ENCODE measurements at places on chromosomes 2 and 18.
A peak's percentile ranks its signal among the peaks of the same experiment; 100 is the strongest.

DNA sequence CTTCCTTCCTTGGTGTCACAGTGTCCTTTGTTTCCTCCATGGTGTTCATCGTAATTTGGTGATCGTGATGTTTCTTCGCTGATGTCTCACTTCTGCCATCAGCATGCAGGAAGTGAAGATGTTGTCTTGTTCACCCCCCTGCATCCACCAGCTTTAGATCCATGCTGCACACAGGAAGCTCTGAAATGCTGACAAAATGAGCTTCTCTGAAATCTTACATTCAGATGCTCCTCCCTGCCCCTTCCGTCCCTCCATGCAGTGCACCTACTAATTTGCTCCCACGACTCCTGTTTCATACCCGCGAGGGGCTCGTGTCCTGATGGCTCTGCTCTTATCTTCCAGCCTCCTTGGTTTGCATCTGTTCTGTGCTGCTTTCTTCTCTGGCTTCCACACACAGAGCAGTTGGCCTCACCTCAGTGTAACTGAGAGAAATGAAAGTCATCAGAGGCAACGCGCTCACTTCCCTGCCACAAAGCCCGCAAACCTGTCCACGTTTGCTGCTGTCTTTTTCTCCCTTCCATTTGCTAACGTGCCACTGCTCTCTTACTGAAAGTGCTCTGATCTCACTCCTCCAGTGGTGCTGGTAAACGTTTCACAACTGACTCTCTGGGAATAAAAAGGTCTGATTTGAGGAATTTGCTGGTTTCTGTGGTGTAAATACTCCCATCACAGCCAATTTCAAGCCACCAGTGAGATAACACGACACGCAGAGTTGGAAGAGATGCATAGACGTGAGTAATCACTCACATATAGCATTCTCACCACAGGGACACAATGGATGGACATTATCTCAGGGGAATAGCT lies 41.0 kb upstream of the MGAT4A start:
- no peak for DNase-seq

DNA sequence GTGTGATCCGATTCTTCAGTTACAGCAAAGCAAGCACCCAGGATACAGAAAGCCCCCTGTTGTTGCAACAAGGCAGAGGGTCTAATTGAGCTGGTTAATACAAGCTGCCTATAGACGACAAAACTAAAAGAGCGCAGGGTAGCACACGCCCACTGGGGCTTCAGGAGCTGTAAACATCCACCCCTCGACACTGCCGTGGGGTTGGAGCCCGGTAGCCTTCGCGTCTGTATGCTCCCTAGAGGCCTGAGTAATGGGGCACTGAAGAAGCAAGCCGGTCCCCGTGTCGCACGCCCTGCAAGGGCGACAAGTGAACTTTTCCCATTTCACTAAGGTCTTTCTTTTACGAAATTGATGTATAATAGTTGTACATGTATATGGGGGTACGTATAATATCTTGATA lies 24.7 kb upstream of the CHRNA1 start:
- no peak for DNase-seq

DNA sequence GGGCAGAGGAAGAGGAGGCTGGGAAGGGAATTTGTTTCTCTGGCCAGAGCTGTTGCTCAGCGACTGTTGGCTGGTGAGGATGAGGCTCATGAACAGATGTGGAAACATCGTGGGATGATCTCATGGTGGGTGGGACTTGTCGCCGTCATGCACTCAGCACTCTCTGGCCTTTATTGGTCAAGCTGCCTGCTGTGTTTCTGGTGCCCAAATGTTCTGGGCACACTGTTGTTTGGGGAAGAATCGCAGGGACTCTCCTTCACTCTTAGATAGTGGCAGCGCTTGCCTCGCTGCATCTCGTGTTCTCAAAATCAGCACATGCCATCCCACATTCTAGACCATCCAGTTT lies 145.6 kb downstream of the AGAP1 start:
- peak; percentile 92 for DNase-seq

GRCh38 chr2:162490052-162490717 lies 146.3 kb downstream of the GCA start:
- DNase-seq, result peak; percentile 75

DNA sequence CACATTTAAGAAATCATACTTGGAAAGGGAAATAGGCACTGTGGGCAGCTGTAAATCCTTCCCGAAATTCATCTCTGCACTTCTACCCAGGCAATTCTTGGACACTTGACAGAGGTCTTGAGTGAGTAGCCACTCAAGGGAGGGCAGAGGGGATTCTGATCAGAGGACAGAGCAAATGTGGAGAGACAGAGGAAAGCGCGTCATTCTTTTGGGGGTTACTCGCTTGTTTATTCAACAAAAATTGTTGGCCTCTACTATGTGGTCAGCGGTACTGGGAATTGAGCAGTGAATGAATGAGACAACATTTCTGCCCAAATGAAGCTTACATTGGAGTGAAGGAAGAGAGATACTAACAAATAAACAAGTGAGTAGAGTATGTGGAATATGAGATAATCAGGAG lies 41.4 kb upstream of the YES1 start:
- DNase-seq, result no peak

GRCh38 chr2:207497596-207497995 lies 32.2 kb upstream of the CREB1 start:
- no peak for DNase-seq

GRCh38 chr2:106885971-106886915 lies at the start of gene ST6GAL2:
ST6GAL2 (minus strand) TSS chr2:106886167; CDS start chr2:106843977, 42,190 bp downstream.
- DNase-seq, result peak; percentile 91

DNA sequence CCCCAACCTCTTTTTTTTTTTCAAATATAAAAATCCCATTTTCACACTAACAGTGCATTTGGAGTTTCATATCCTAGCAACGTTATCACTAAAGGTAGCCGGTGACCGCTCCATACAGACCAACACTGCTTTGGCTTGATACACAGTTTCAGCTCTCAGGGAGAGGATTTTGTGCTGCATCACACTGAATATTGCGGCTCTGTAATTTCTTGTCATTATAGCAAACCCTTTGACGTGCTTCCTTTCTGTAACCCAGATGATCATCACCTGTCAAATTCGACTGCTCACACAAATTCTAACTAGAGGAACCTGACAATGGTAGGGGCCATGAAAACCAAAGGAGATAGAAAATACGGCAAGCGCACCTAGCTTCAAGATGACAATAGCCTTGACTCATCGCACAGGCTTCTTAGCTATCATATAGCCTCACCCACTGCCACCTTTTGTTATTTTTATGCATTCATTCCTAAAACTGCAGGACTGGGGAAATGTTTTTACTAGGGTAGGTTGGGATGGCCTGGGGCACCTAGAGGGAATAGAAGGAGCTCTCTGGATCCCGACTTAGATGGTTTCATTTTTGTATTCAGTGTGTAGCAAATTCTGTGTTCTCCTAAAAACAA lies 582.9 kb upstream of the PIK3C3 start:
- DNase-seq, result no peak

All from head of caudate nucleus (tissue), 42 donors.